ENCODE measurements at places on chromosomes 3 and 15. TPM values are rescaled to one million over a fixed set of nuclear protein-coding genes. Genes with fewer than 3 reads are reported as not detected.

The TBC1D2B gene
- polyA plus RNA-seq: 11.4 TPM

The SLC12A1 gene
- not detected for polyA plus RNA-seq

The SYNPR gene
- not detected for polyA plus RNA-seq

The GRM7 gene
- not detected for polyA plus RNA-seq

The PLAAT1 gene
- not detected for polyA plus RNA-seq

The OXNAD1 gene
- polyA plus RNA-seq: 8.8 TPM

The GLDN gene
- not detected for polyA plus RNA-seq

The GABRB3 gene
- 78.3 TPM for polyA plus RNA-seq

The HYPK gene
- polyA plus RNA-seq: 45.5 TPM

The SLC6A1 gene
- polyA plus RNA-seq: not detected

The PLD1 gene
- polyA plus RNA-seq: 5.2 TPM

GRCh38 chr3:182465301-182466185, 327.8 kb upstream of the ATP11B start:
- DNase-seq: no peak

- DNase-seq: peak; percentile 43
These were observed 129.8 kb downstream of the SATB1 start for GRCh38 chr3:18295171-18295920.

DNA sequence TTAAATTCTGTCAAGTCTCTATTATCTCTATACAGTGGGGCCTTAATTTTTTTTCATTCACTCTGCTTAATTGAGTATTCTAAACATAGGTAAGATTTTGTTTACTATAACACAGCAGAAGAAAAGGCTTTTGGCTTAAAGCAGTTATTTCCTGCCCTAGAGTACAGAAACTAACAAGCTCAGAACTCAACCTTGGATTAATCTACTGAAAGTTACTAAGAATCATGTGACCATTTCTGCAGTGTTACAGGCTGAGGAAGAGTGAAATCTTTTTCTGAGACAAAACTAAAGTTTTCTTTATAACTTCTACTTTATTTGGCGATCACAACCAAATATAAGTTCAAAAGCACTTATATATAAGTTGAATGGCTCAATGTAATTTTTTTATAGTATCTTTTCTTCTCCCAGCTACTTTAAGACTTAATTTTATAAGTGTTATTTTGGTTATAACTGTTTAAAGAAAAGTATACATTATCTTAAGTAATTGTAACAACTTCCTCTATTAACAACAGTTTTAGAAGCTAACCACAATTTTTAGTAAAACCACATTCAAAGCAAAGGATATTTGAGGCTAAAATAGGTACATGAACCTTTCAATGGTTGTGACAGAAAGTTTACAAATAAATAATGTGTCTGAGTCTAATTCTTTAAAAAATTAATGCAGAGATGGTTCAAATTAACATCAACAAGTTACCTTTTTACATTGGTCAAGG, 240.6 kb upstream of the NAALADL2 start:
- DNase-seq: no peak

- DNase-seq: no peak
These were observed 19.9 kb downstream of the NDUFB4 start for GRCh38 chr3:120615847-120616609.

DNA sequence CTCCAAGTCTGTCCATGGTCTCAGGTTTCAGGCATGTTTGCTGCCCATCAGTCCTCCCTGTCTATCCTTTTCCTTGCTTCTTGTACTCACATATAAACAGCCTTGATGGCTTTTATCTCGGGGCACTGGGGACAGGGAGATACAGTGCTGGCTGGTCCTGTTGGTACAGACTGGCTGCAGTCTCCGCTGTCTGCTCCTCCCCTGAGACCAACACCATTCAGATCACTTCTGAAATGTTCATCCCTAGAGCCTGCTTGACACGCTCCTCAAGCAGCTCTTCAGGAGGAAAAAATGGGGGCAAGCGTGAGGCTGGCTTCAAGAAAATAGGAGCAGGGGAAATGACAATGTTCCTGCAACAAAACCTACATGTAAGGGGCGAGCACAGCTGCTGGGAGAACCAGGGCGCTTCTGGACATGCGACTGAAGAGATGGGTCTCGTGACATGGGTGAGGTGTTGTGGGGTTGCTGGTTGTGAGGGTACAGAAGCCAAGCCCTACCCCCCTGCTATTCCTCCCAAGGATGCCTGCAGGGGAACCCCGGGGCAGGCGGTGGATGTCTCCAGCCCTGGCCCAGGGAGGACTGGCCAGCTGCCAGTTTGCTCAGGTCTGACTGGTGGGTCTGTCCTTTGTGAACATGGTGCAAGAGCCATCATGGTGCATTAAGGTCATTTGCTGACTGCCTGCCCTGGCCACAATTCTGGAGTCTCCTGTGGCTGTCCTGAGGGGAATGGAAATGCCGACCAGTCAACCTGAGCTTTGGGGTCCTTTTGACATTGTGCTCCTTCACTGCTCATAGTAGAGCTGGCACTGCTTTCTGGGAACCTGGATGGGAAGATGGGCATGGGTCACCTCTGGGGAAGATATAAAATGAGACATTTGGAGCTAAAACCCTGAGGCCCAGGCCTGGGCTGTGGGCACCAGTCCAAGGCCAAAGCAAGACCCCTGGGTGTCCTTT, 40.1 kb downstream of the KY start:
- no peak for DNase-seq

- no peak for DNase-seq
These were observed 20.0 kb upstream of the TRANK1 start for GRCh38 chr3:36964817-36965216.

DNA sequence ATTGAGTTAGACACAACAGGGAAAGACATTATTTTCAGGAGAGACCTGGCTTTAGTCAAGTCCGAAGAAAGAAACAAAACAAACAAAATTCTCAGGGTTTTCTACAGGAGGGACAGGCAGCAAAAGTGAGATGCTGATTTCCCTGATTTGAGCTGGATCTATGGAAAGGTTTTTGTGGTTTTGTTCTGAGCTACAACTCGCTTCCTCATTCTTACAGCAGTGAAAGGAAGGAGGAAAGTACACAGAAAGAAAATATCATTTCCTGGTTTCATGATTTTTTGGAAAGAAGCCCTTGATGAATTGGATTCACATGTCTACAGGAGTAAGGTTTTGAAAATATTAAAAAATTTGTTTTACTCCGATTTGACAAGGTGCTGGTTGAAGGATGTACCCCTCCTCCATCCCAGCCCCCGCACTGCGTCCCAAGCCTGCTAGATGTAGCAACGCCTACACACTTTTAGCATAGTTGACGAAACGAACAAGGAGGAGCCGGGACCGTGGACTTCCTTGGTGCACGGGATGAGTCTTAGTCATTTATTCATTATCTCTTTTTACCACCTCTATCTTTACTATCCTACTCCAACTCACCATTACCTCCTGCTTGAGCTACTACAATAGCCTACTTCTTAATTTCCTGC, 10.8 kb downstream of the PRICKLE2 start:
- no peak for DNase-seq

DNA sequence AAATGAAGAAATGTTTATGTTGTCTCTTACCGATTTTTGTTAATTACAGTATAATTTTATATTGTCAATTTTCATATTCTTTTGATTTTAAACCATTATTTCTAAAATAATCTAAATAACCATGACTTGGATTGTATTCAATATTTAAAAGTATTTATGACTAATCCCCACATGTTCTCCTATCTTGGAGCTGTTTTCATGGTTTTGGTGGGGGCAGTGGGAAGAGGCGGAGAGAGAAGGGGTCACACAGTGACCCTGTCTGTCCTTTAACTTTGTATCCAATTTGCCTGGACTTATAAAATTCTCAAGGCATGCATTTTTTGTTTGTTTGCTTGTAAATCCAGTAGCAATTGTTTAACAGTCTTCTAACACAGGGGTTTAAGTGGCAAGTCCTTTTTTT, 407.4 kb downstream of the NTRK3 start:
- DNase-seq: no peak

- DNase-seq: peak; percentile 94
These were observed 45.4 kb downstream of the BTD start for GRCh38 chr3:15646851-15647511.

DNA sequence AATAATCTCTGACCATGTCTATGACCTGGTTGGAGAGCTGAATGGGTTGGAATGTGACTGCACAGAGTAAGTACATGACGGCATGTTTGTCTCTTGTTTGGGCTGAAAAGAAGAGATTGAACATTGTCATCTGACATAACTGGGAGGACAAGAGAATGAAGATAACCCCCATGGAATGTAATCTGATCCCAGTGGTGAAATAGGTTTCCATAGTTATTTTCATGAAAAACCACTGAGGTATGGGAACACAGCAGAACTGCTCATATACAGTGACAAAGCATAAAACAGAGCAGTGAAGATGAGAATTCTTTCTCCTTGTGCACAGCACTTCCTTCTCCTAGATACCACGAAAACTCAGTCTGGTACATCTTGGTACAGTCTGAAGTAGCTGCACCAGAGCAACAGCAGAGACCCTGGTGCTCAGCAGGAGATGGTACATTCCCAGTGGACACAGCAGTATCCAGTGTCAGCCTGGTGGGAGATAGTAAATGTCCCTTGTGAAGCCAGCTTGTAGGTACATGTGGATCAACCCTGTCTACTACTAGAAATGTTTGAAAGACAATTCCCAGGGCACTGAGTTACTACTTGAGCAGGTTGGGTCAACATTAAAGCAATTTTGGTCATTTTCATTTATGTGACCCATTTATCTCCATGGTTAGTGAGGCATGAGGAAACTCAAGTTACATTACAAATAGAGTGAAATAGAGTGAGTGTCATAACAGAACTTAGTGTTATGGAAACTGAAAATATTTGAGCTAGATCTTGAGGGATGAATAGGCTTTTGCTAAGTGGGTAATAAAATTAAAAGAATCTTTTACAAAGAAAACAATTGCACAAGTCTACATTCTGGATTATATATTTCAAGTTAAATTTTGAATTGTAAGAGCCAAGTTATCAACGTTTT, 178.3 kb downstream of the SUCNR1 start:
- DNase-seq: no peak

DNA sequence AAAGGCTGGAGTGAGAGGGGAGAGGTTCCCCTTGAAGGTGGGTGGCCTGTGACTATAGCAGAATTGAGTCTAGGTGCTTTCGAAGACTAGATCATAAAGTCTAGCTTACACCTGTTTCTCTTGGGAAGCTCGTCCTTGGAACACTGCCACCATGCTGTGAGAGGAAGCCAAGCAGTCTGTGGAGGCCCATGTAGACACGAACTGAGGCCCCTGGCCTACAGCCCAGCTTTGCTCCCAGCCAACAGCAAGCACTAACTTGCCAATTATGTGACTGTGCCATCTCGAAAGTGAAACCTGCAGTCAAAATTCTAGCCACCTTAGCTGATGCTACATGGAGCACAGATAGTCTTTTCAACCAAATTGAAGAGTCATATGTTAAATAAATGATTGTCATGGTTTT, 190.5 kb upstream of the NECTIN3 start:
- no peak for DNase-seq

DNA sequence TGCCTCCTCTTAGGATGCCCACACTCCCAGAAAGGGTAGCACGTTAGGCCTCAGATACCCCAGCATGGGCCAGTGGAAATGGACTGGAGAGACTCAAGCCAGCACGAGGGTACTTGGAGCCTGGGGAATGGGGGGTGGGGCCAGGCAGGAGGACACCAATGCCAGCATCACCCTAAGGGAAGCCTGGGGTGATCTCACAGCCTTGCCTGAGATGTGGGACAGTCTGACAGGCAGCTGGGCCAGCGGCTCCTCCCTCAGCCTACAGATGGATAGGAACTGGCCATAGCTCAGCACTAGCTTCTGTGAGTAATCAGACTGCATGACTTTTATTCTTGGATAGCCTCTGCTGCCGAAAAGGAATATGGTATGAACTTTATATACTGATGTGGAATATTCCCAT, 59.6 kb upstream of the MRPS22 start:
- DNase-seq: no peak

- no peak for DNase-seq
These were observed 11.7 kb upstream of the LACTB start for GRCh38 chr15:63109920-63110319.

DNA sequence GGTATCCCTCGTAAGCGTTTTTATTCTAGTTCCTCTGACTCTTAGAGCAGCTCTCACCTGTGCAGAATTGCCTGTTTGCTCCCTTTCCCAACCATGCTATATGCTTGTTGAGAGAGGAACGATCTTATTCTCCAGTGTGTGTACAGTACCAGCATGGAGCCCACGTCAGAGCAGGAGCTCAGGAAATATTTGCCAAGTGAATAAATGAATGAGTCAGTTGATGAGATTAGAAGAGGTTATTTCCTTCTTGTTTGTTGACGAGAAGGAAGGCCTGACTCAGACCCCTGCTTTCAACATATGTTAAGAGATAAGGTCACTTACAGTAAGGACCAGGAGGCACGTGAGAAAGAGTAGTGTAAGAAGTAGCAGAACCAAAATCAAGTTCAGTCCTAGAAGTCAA, 106.3 kb upstream of the ABHD17C start:
- DNase-seq: peak; percentile 80

Data from A549 (cell line).